MG63 (cell line): ENCODE measurements at places on chromosomes 1 and 21. TPM values are rescaled to one million over a fixed set of nuclear protein-coding genes. Genes with fewer than 3 reads are reported as not detected.
A peak's percentile ranks its signal among the peaks of the same experiment; 100 is the strongest.

- no peak for DNase-seq
Measured at GRCh38 chr1:193807208-193807607, 620.8 kb upstream of the B3GALT2 start.

DNA sequence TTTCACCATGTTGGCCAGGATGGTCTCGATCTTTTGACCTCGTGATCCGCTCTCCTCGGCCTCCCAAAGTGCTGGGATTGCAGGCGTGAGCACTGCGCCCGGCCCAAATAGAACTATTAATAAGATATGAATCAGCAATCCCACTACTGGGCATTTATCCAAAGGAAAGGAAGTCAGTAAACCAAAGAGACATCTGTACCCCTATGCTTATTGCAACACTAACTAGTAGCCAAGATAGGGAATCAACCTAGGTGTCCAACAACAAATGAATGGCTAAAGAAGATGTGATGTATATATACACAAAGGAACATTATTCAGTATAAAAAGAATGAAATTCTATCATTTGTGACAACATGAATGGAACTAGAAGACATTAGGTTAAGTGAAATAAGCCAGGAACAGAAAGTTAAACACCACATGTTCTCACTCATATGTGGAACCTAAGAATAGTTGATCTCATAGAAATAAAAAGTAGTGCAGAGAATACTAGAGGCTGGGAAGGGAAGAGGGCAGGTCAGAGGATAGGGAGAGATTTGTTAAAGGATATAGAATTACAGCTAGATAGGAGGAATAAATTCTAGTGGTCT, 48.8 kb downstream of the XPR1 start:
- DNase-seq: no peak

DNA sequence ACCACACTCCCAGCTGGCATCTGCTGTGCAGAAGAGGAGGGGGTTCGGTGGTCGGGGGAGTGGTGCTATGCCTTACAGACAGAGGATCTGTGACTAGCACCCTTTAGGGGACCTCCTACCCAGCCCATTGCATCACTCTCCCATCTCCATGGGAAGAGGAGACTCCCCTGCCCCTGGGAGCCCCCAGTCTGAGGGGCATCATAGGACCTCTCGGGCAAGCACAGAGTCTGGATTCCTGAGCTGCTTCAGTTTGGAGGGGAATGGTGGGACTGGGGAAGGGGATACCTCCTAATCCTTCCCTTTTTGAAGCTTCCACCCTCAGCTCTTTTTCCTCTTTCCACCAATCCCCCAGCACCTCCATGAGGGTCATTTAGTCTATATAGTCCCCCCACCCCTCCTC, 1.4 kb downstream of the INSRR start:
- DNase-seq: no peak

DNA sequence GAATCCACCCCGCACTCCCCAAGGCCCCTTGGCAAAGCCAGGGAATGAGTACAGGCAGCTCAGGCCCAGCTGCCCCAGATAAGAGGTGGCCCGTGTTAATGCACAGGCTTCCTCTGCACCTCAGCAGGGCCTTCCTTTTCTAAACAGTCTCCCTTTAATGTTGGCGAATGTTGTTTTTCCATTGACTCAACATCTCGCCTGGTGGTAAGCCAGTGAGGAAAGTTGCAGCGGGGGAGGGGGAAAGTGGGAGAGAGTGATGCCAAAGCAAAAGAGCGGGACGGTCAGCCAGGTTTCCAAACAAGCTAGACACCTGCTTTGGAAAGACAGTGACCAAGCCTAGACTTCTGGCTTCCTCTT, 10.3 kb upstream of the PROX1 start:
- DNase-seq: no peak

GRCh38 chr1:93338387-93339146, 7.1 kb upstream of the DR1 start:
- peak; percentile 68 for DNase-seq

GRCh38 chr1:42964044-42964812, 5.6 kb upstream of the SLC2A1 start:
- no peak for DNase-seq

DNA sequence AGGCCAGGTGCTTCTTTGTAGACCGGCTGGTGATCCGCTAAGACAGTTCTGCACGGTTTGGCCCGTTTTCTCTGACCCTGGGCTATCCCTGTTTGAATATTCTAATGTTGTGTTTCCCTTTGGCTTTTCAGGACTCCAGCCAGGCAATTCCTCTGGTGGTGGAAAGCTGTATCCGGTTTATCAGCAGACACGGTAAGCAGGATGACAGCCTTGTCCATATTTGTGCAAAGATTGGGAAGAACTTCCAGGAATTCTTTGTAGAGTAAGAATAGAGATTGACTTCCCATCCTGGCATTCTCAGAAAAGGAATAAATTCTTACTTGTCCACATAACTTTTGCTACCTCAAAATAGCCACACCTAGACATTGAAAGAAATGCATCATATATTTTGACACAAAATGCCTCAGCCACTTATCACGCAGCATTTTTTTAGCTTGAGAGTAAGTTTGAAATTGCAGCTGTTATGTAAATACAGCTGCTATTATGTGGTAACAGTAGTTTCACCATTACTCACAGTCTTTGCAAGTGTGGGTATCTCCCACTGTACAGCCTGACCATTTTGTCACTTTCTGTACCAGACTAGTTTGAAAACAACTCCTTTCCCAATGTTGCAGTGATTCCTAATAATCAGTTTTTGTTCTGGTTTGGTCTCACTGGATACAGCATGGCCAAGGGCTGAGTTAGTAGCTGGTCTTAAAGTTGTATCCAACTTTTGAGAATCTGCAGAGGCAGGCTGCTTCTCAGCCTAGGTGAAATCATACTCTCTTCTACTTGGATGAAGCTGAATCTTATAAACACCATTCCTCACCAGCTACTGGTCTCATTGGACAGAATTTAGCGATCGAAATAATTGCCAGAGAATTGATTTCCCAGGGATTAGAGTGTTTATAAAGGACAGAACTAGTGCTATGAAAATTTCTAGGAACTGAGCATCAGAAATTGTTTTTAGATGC, 40.0 kb upstream of the IKBKE start:
- DNase-seq: peak; percentile 11

GRCh38 chr1:234125283-234125682, 220.8 kb downstream of the SLC35F3 start:
- DNase-seq: peak; percentile 72

- no peak for DNase-seq
Measured at GRCh38 chr1:38789498-38790169, 69.9 kb downstream of the RRAGC start.

GRCh38 chr1:156692925-156693847, 12.2 kb downstream of the CRABP2 start:
- DNase-seq: no peak

- no peak for DNase-seq
Measured at GRCh38 chr1:8032366-8032910, 6.3 kb upstream of the ERRFI1 start.

Gene TEDDM1
- total RNA-seq: not detected in 2 replicates

Gene ST6GALNAC5
- total RNA-seq: 0.46 TPM in 1 of 2 replicates, not detected in the other

Gene MAP10
- 1.9 and 3.2 TPM in 2 replicates for total RNA-seq

Gene FCGR2B
- total RNA-seq: not detected in 2 replicates
